T-helper 1 cell (primary cell): ENCODE measurements at places on chromosomes 13 and 19.

- no peak for DNase-seq
Measured at GRCh38 chr19:28185646-28186045, 1027.3 kb downstream of the UQCRFS1 start.

DNA sequence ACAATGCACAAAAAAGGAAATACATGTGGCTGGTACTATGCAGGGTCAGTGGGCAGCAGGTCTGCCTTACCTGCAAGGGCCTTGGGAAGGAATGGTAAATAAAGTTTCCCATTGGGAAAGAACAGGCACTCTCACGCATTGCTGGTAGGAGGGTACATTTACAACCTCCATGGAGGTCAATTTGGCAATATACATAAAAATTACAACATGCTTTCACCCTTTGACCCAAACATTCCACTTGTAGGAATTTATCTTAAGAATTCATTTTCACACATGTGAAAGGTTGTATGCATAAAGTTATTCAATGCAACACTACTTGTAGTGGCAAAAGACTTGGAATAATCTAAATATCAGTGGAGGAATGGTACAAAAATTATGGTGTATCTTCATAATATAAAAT lies 216.4 kb downstream of the DLEU7 start:
- DNase-seq: no peak

- no peak for DNase-seq
Measured at GRCh38 chr13:40137400-40137799, 481.9 kb downstream of the COG6 start.

GRCh38 chr13:67549331-67549730 lies 319.2 kb upstream of the PCDH9 start:
- DNase-seq: no peak

DNA sequence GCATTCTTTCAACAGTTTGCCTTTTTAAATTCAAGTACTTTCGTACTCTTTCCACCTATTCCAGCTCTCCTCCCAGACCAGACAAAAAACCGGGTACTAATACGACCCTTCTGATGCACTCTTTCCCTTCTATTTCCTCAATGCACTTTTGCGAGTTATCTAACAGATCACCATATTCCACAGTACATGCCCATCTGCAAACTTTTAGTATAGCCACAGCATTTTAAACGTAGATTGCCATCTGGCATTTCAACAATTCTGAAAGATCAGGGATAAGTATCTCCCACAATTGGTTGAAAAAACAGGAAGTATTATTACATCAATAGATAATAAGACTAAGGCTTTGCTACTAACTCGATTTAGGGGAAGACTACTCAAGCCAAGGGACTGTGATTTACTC lies 31.5 kb downstream of the RBM26 start:
- DNase-seq: no peak

GRCh38 chr13:97425590-97425989 lies 8.4 kb upstream of the RAP2A start:
- DNase-seq: no peak

GRCh38 chr19:49249933-49250332 lies 75.1 kb downstream of the SLC6A16 start:
- no peak for DNase-seq

GRCh38 chr19:35026418-35026817 lies 3.9 kb upstream of the SCN1B start:
- DNase-seq: no peak

GRCh38 chr19:35812220-35813042 lies at the start of gene PRODH2:
Gene PRODH2 (minus strand): TSS chr19:35812845. CDS start chr19:35812805, 40 bp downstream.
- DNase-seq: no peak

- DNase-seq: no peak
Measured at GRCh38 chr13:27510082-27510481, 59.7 kb upstream of the MTIF3 start.

GRCh38 chr13:95433537-95433936 lies 119.0 kb upstream of the CLDN10 start:
- no peak for DNase-seq

DNA sequence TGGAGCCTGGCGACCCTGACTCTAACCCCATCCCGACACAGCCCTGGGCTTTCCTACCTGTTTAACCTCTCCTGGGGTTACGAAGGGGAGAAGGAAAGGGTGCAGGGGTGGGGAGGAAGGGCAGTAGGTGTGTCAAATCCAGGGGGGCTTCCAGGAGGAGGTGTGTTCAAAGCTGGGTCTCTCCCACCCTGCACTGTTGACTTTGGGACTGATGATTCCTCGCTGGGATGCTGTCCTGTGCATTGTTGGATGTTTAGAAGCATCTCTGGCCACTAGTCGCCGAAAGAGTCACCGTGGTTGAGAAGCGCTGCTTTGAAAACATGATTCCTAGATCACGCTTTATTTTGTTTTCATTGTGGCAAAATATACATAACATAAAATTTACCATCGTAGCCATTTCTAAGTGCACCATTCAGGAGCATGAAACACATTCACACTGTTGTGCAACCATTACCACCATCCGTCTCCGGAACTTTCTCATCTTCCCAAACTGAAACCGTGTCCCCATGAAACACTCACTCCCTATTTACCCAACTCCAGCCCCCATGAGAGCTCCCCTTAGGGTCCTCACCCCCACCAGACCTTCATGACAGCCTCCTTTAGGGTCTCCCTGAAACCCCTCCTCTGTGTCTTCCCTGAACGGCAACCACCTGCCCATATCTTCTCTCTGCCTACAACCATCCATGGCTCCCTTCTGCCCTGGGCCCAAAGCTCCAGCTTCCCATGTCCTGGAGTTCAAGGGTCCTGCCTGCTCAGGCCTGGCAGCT lies 4.4 kb upstream of the FCER2 start:
- no peak for DNase-seq

GRCh38 chr19:14059093-14059480 lies 2.8 kb downstream of the PALM3 start:
- no peak for DNase-seq

- no peak for DNase-seq
Measured at GRCh38 chr19:4742723-4743646, 19.3 kb upstream of the DPP9 start.

DNA sequence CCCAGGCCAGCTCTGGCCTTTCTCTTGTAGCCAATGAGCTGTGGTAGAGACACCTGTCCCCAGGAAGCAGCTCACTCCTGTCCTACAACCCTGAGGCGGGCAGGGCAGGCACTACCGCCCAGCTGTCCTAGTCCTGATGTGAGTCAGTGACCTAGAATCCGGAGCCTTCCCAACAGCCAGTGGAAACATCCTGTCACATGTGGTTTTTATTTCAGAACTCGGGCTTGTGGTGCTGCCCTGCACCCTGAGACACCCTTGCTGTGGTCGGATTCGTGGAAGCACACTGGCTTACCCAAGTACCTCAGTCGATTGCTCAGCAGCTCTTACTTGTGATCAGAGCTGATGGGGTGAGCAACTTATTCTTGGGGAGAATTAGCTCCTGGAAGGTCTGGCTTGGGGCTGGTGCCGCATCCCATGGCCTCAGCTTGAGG lies 83.6 kb upstream of the ARHGEF7 start:
- DNase-seq: no peak

DNA sequence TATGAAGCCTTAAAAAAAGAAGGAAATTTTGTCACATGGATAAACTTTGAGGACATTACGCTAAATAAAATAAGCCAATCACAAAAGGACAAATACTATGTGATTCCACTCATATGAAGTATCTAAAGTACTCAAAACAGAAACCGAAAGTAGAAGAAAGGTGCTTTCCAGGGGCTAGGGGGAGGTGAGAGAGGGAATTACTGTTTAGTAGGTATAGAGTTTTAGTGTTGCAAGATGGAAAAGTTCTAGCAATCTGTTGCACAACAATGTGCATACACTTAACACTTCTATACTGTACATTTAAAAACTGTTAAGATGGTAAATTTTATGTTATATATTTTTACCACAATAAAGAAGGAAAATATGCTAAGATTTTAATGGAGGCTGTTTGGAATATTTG lies 83.0 kb downstream of the POLR1D start:
- no peak for DNase-seq

- no peak for DNase-seq
Measured at GRCh38 chr19:2806736-2807378, 12.8 kb upstream of the ZNF554 start.

GRCh38 chr19:45900738-45901431 lies 1.5 kb downstream of the MYPOP start:
- DNase-seq: no peak

- DNase-seq: no peak
Measured at GRCh38 chr13:33520468-33520839, 234.9 kb upstream of the STARD13 start.

DNA sequence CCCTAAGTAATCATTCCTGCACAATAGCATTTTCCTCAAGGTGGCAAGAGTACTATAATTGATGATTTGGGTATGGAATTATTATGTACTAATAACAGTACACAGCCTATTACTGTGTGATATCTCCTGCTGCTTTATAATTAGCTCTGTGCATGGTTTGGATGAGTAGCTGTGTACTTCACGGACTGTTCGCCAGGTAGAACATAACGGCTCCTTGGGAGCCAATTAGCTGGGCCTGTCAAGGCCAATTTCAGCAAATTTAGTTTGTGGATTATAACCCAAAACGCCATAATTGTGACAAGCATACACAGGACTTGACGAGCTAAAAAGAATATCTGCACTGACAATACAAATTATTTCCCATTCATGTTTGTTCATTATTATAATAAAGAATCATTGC lies 1584.2 kb downstream of the SLITRK1 start:
- no peak for DNase-seq

DNA sequence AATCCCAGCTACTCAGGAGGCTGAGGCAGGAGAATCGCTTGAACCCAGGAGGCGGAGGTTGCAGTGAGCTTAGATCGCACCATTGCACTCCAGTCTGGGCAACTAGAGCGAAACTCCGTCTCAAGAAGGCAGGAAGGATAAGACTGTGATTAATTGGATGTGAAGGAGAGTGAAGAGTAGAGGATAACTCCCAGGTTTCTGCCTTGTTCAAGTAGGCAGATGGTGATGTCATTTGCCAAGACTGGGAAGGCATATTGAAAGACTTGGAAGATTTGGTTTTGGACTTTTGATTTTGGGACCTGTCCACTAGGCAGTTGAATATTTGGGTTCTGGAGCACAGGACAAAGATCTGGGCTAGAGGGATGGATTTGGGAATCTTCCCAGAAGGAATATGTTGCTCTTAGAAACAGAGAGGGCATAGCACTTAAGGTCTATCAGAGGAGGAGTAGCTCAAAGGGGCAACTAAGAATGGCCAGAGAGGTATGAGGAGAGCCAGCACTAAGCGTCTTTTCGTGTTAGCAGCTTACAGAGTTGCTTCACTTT lies 20.0 kb downstream of the GARRE1 start:
- no peak for DNase-seq

DNA sequence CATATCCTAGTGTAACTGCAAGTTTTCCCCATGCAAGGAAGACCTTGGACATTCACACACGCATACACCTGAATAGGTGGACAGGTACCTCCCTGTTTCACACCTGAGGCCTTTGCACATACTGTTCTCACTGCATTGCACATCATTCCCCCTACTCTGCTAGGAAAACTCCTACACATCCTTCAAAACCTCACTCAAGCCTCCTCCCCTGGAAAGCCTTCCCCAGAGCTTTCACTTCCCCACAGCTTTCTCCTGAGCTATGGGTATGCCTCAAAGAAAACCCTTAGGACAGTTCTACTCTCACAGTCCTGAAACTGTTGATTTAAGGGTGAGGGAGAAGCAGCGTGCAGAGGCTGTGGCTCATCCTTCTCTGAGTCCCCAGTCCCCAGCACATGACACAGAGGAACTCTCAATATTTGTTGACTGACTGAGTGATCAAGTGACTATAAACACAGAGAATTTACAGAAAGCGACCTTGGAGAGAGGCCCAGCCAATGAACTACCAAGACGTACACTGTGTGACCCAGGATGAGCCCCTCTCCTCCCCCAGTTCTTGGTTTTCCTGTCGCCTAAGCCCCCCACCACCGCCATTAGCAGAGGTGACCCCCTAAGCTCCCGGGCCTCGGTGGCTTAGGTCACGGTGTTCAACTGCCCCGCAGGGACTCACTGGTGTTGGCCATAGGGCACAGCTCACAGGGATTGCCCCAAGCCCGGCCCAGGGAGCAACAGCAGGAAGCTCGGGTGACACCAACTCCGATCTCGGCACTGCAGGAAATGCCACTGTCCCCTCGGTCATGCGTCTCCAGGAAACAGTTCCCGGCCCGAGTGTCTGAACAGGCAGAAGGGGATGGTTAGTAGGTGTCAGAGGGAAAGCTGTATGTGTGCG lies 40.6 kb downstream of the FBN3 start:
- DNase-seq: no peak

- no peak for DNase-seq
Measured at GRCh38 chr13:78632996-78633395, 26.0 kb downstream of the OBI1 start.

- no peak for DNase-seq
Measured at GRCh38 chr13:21925720-21926119, 254.8 kb downstream of the FGF9 start.

- no peak for DNase-seq
Measured at GRCh38 chr19:38455031-38455430, 21.5 kb downstream of the RYR1 start.

DNA sequence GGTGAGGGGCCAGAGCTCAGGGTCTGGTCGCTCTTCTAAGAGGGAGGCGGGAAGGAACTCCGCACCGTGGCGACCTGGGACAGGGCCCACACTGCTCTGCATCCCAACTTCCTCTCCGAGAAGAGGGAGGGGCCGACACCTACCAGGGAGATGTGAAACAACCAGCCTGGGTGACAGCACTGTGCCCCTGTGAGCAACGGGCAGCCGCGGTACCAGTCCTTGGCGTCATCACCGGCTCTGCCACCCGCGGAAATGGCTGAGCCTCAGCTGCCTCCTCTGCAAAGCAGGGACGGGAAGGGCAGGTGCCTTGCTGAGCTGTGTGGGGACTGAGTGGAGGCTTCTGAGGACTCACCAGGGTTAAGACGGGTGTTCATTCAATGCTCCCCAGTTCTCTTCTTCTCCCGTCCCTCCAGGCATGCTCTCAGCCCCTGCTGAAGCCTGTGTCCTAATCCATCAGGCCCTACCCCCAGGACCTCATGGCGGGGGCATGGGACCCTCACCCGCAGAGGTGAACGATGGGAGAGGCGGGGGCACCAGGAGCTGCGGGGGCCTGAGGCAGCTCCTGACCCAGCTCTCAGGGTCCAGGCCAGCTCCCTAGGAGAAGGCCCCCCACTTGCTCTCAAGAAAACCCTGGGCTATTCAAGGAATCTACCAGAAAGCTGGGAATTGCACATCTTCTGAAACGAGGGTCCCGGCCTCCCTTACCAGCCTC lies 9.3 kb downstream of the ZNF787 start:
- DNase-seq: no peak

- DNase-seq: no peak
Measured at GRCh38 chr13:74920361-74920760, 561.6 kb downstream of the TBC1D4 start.

GRCh38 chr13:95039415-95039814 lies 261.8 kb downstream of the ABCC4 start:
- no peak for DNase-seq

- no peak for DNase-seq
Measured at GRCh38 chr13:103598671-103599070, 532.5 kb upstream of the SLC10A2 start.

GRCh38 chr19:40245506-40246128 lies 19.1 kb upstream of the CCNP start:
- DNase-seq: no peak

- no peak for DNase-seq
Measured at GRCh38 chr19:55465460-55466240, 1.1 kb upstream of the C19orf85 start.

- no peak for DNase-seq
Measured at GRCh38 chr13:83867708-83868107, 14.6 kb downstream of the SLITRK1 start.
